CD4-positive, alpha-beta T cell (primary cell): ENCODE measurements at places on chromosomes 6 and 20.

DNA sequence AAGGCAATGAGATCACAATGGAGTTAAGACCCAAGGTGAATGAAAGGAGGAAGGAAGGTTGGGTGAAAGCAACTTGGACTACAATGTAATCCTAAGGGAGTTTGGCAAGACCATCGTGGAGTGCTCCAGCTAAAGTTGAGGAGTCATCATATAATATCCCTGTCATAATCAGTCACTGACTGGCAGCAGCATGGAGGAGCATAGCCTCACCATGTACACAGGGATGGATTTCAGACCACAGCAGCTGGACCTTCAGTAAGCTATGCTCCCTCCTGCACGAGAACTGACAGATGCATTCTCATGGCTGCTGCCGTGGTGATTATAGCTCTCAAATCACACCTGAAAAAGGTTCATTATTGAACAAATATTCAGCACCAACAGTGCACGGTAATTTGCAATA is 43.0 kb downstream of the GOPC start:
- no peak for DNase-seq

DNA sequence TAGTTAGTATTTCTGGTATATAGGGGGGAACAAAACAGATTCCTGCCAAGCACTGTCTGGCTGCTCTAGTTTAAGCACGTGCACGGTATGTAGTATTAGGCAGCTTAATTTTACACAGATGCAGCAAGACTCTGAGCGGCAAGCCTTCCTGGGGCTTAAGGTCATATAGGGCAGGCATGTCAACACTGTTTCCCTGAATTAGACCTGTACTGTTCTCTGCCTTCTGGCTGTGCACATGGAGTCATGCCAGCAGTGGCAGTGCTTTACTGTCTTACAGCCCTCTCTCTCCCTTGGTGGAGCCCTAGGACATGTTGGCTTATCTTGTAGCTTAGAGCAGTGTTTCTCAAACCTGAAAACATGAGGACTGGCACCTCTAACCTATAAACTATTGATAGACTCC is 56.6 kb downstream of the PHF20 start:
- DNase-seq: no peak

GRCh38 chr6:74181471-74181870 is 485.5 kb downstream of the CD109 start:
- DNase-seq: no peak

DNA sequence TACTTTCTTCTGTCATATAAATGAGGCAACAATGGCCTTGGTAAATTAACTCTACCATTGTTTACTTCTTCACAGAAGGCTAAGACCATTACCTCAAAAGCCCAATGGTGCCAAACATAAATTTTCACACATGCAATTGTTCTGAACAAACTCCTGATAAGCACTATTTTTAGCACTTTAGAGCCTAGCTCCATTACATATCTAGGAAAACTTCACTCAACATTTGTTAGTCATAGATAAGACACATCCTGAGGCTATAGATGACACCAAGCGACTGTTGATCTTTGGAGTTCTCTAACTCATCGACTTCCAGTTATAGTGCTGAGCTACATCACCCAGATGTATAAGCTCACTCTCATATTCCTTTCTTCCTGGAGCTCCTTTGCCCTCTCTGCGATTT is 245.9 kb downstream of the EYS start:
- DNase-seq: no peak

- no peak for DNase-seq
These were observed 119.6 kb downstream of the TMEM242 start for GRCh38 chr6:157203764-157204163.

- DNase-seq: no peak
These were observed 84.0 kb downstream of the ESR1 start for GRCh38 chr6:151891524-151891923.

DNA sequence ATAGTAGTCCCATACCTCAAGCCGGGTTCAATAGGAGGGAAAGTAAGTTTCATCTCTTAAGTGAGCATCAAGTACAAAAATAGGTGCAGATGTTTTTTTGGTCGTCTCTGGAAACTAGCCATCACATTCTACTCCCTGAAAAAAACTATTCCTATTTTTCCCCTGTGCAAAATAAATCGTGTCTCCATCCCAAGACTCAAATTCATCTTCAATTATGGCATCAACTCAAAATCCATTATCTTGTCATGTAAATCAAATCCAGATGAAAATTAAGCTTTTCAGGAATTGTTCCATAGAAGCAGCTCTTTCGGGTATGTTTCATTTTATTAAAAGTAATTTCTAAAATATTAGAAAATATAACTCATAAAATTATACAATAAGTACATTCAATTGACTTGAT is 1368.4 kb downstream of the GRIK2 start:
- DNase-seq: no peak

DNA sequence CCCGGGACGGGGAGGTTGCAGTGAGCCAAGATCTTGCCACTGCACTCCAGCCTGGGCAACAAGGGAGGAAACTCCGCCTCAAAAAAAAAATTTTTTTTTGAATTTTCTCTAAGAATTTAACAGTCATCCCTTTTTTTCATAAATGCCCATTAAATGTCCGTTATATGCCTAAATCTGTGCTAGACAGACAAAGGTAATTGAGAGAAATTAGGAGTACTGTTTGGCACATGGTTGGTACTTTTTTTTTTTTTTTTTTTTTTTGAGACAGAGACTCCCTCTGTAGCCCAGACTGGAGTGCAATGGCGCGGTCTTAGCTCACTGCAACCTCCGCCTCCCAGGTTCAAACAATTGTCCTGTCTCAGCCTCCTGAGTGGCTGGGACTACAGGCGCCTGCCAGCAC is 1.7 kb downstream of the PCMT1 start:
- no peak for DNase-seq

DNA sequence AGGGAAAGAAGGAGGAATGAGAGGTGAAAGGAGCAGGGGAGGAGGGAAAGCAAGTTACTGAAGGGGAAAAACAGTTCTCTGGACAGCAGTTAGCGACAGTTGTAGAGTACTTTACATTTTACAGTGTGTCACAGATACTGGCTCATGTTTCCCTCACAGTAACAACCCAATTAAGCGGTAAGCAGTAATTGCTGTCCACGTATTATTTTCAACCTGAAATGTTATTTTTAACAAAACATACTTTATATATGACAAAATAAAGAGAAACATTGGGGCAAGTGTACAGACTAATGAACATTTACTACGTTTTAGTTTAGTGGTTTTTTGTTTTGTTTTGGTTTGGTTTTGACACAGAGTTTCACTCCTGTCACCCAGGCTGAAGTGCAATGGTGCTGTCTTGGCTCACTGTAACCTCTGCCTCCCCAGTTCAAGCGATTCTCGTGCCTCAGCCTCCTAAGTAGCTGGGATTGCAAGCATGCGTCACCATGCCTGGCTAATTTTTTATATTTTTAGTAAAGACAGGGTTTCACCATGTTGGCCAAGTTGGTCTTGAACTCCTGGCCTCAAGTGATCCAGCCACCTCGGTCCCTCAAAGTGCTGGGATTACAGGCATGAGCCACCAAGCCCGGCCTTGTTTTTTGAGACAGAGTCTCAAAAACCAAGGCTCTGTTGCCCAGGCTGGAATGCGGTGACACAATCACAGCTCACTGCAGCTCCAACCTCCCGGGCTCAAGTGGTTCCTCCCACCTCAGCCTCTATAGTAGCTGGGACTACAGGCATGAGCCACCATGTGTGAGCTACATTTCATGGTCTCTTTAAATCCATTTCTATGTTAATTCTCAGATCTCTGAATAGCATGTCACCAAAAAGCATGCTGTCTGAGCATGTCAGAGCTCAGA is 22.6 kb upstream of the BTN3A2 start:
- DNase-seq: no peak

DNA sequence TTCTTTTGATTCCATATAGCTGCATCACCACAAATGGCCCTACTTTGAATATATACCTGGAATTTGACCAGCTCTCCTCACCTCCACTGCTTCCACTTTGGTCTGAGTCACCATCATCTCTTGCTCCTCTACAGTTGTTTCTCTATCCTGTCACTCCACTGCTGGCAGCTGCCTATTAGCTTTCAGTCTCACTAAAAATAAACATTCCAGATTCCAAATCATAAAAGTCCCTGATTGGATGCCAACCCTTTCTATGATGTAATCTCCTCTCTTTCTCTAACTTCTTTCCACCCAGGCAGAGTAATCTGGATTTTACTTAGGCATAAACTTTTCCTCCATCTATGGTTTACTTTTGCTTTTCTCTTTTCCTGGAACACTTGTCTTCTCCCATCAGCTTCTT is 49.1 kb downstream of the RFPL4B start:
- no peak for DNase-seq

- DNase-seq: no peak
These were observed 4.2 kb downstream of the AHI1 start for GRCh38 chr6:135493218-135493961.

DNA sequence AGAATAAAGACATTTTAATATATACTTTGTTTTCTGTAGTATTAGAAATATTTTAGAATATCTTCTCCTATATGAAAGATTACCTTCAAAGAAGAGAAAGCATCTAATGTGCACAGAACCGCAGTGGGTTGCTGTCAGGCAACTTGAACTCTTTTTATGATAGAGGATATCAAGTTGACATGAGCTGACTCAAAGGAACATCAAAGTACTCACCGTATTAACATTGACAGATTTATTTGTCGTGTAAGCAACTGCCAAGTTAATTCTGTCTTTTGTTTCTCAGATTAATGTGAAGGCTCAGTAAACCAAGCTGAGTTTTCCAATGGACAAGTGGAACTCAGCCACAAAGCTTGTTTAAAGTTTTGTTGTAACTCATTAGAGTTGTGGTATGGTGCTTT is 2.2 kb upstream of the GINM1 start:
- DNase-seq: no peak
